GM13976 (cell line): ENCODE measurements at places on chromosomes 16 and 17.

DNA sequence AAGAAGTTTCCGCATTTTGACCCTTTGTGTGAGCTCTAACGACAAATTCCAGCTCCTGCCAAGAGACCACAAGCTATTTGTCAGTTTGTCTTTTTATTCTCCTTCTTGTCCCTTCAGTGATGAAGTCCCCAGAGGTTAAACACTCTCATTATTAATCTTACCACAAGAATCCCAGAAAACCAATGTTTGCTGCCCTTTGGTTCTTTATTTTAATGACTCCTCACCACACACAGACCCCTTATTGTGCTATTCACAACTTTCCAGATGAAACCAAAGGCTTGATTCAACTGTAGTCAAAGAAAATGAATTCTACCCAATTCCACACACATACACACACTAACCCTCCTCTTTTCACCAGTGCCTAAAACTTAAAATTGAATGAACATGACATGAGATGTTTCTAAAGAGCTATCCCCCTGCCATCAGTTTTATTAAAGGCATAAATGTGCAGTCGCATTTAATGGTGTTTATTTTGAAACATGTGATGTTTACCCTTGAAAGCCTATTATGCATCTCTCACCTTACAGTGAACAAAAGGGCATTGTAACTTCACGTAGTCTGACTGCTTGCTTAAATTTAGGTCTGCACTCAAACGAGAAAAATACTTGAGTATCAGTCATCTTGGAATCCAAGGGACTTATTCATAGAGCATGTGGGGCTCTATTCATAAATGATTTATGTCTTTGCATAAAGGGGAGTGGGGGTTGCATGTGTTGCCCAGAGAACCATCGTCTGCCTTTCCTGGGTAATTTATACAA, 44.1 kb downstream of the PCTP start:
- no peak for DNase-seq

DNA sequence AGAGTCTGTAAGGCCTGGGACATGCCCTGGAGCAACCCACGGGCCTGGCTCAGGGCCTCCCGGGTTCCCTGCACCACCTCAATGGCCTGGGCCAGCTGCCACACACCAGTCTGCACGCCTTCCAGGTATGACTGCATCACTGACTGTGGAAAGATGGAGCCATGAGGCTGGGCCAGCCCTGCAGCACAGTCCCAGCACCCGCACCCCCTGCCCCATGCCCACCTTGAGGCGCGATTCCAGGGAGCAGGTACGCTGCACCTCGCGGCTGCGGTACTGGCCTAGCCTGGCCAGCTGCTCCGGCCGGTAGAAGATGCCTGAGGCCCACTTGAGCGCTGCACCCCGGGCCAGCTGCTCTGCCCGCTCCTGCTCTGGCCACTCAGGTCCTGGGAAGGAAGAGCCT, 1.1 kb downstream of the EXOC3L1 start:
- DNase-seq: no peak

- DNase-seq: no peak
Measured at GRCh38 chr16:50595859-50596258, 47.7 kb downstream of the NKD1 start.

GRCh38 chr16:27485126-27485525, 64.6 kb downstream of the GTF3C1 start:
- no peak for DNase-seq

DNA sequence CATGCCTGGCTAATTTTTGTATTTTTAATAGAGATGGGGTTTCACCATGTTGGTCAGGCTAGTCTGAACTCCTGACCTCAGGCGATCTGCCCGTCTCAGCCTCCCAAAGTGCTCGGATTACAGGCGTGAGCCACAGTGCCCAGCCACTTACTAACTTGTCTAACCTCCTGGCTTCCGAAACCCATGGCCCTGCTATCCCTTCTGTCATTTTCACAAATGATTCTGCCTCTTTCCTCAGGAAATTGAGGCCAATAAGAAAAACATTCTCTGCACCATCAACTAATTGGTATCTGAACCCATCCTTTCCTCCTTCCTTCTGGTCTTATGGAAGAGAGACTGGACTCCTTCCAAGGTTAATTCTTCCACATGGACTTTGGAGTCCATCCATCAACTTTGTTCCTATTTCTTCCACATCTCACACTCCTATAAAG, 27.9 kb upstream of the TNRC6A start:
- no peak for DNase-seq
